ENCODE measurements at places on chromosomes 3 and 15. TPM values are rescaled to one million over a fixed set of nuclear protein-coding genes. Genes with fewer than 3 reads are reported as not detected.
A peak's percentile ranks its signal among the peaks of the same experiment; 100 is the strongest.

GRCh38 chr3:57959423-57960173 lies 48.6 kb upstream of the FLNB start:
- no peak for DNase-seq

- peak; percentile 69 for DNase-seq
Measured at GRCh38 chr3:133271539-133271938, 128.3 kb upstream of the BFSP2 start.

- no peak for DNase-seq
Measured at GRCh38 chr15:62546628-62547027, 381.5 kb upstream of the C2CD4B start.

FETUB gene
- not detected for total RNA-seq

P3H2 gene
- total RNA-seq = 59.9 TPM

TRPC1 gene
- total RNA-seq = 28.4 TPM

Data from lung (tissue), 17 donors.